ENCODE measurements at places on chromosomes 2 and 18.
A peak's percentile ranks its signal among the peaks of the same experiment; 100 is the strongest.

GRCh38 chr2:178943745-178944144, 106.2 kb downstream of the CCDC141 start:
- DNase-seq = no peak

GRCh38 chr2:2590841-2591541, 259.9 kb upstream of the MYT1L start:
- no peak for DNase-seq

- no peak for DNase-seq
Observed at GRCh38 chr2:237235383-237236095, 149.8 kb downstream of the COPS8 start.

DNA sequence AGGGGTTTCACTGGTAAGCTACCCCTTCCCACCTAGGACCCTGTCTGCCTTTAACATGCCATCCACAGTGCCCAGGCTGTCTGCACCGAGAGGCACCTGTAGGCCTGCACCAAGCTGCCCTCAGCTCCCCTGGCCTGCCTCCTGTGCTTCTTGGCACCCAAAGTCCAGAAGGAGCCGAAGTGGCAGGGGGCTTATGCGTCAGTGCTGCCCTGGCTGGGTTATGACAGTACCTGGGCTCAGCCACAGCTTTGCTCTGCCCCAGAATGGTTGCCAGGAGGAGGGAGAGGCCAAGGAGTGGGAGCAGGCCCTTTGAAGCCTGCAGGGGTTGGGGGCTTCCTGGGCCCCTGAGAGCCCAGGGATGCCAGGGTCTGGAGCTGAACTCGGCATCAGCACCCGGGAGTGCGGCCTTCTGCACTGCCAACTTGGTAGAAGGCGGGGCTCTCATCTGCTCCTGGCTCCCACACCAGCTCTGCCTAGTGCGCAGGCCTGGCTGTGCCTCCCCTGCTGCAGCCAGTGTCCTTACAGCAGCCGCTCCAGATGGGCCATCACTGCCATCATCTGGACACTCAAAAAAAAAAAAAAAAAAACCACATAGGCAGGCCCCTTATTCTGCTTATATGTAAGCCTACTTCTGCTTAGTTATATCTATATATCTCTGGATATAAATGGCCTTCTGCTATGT, 155.4 kb downstream of the THSD7B start:
- no peak for DNase-seq

DNA sequence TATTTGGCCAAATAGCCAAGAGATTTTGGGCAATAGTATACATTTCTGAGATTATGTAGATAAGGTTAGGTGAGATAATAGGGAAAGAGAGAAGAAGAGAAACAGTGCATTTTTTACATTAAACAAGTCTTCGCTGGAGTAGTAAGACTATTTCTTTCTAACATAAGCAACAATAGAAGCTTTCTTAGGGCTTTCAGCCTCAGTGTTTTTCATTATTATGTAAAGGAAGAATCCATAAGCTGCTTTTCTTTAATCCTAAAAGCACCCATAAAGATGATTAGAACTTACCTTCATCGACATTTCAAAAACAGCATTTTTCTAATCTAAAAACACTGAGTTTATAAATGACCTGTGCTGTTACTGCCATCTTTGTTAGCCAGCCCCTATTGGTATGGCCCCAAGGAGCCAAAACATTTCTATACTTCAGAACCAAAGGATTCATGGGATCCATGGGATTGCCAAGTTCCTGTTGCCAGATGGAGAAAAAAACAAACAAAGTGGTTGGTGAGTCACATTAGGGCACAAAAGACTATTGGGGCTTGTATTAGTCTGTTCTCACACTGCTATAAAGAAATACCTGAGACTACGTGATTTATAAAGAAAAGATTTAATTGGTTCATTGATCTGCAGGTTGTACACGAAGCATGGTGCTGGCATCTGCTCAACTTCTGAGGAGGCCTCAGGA, 88.2 kb downstream of the SCG2 start:
- DNase-seq = no peak

GRCh38 chr2:200439981-200440380, 69.9 kb downstream of the KCTD18 start:
- no peak for DNase-seq

DNA sequence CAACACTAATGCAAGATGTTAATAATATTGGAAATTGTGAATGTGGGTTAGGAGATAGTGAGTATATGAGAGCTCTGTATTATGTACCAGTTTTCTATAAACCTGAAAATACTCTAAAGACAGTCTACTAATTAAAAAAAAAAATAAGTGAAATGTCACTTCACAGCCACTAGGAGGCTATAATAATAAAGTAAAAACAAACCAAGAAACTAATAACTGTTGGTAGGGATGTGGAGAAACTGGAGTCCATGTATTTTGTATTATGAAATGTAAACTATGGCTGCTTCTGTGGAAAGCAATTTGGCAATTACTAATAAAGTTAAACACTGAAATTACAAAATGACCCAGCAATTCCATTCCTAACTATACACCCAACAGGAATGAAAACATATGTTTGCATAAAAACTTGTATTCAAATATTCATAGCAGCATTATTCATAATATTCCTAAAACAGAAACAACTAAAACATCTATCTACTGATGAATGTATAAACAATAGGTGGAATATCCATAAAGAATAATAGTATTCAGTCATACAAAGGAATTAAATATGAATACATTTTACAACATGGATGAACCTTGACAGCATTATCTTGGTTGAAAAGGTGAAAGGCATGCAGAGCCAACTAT, 36.2 kb downstream of the CCDC178 start:
- DNase-seq = no peak

- no peak for DNase-seq
Observed at GRCh38 chr2:12412898-12413305, 303.8 kb upstream of the TRIB2 start.

GRCh38 chr2:52292801-52293200, 1260.9 kb upstream of the NRXN1 start:
- DNase-seq = no peak

- no peak for DNase-seq
Observed at GRCh38 chr2:199302851-199303250, 154.9 kb downstream of the SATB2 start.

GRCh38 chr2:238789317-238789806, 58.5 kb upstream of the TWIST2 start:
- no peak for DNase-seq

DNA sequence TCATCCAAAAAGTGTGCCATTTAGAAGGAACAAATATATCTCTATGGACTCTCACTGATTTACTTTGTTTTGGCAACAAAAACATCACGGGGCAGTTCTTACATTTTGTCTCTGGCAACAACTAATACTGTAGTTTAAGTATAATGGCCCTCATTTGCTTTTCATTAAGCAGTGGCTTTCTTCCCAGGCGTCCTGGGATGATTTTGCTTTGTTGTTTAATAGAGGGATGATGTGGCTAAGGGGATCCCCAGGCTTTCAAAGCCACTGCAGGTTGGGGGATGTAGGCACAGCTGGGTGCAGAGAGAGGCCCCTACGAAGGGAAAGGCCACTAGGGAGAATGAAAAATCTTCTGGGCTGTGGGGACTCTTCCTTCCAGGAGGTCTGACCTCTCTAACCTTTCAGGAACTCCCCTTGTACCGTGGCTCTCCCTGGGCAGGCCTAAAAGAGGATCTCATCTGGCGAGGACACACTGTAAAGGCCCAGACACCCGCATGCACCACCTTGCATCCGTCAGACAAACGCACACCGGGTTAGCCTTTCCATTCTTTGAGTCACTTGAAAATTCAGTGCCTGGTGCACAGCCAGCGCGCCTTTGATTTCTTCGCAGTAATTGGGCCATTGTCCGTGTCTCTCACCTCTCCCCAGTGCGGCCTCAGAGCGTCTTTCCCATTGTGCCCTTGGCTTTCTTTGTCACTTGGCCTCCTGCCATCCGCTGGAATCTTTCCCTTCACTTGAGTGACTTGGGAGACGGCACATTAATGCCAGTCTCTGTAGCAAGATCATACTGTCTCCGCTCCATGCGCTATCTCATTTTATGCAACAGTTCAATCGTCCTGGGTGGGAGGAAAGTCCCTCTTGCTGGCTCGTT, 40.3 kb upstream of the AFF3 start:
- no peak for DNase-seq

- peak; percentile 14 for DNase-seq
Observed at GRCh38 chr2:44955593-44956392, 14.3 kb downstream of the SIX3 start.

DNA sequence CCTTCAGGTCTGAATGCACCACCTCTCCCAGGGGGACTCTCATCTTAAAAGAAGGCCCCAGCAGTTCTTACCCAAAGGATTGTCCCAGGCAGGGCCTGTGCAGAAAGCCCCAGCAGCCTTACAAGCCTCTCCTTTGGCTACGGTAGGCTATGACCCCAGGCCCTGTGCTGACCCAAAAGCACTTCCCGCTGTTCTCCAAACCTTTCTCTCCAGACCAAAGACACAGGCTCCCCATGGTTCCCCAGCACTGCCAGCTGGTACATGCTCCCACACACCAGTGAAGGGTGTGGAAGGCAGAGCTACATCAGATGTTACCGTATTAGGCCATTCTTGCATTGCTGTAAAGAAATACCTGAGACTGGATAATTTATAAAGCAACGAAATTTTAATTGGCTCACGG, 35.4 kb downstream of the LBH start:
- DNase-seq = no peak

- no peak for DNase-seq
Observed at GRCh38 chr2:27264253-27264752, 1.5 kb upstream of the SLC30A3 start.

DNA sequence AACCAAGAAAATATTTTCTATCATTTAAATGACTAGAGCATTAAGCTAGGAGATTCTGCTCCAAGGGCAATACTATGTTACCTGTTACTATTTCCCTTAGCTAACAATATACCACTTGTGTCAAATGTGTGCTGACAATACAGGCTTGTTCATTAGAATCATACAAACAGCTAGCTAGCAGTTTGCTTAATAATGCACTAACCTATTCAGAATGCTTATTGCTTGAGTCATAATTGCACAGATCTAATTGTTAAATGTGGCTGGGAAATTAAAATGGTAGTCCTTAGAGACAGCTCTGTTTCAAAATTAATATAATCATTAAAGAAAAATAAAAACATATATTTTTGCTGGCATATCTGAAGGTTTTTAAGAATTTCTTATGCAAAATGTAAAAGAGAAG, 344.2 kb downstream of the ERBB4 start:
- no peak for DNase-seq

DNA sequence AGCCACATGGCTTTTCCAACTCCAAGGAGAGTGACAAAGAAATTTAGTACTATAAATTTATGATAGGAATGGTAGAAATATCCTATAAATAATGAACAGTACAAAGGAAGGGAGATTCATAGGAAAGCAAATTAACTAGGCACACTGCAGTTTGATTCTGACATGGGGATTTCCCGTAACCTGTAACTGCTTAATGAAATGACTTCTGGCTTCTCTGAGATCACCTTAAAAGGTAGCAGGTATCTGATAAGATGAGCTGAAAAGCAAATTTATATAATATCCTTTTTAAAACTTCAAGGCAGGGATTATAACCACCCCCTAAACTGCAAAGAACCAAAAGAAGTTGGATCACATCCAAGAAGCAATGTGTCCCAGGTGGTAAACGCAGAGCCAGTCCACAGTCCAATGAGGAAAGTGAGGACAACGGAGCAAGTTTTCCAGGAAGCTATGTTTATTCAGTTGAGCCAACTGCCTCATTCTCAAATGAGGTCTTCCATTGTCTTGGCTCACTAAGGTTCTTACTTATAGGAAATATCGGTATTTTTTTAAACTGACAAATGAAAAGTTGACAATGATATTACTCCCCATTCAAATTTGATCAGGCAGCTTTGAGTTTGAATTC, 43.0 kb downstream of the WIPF1 start:
- no peak for DNase-seq

GRCh38 chr18:59853380-59853779, 46.4 kb upstream of the PMAIP1 start:
- no peak for DNase-seq

- no peak for DNase-seq
Observed at GRCh38 chr2:96907115-96908041, 37.5 kb upstream of the SEMA4C start.

- DNase-seq = no peak
Observed at GRCh38 chr2:101587251-101587650, 110.3 kb upstream of the MAP4K4 start.

DNA sequence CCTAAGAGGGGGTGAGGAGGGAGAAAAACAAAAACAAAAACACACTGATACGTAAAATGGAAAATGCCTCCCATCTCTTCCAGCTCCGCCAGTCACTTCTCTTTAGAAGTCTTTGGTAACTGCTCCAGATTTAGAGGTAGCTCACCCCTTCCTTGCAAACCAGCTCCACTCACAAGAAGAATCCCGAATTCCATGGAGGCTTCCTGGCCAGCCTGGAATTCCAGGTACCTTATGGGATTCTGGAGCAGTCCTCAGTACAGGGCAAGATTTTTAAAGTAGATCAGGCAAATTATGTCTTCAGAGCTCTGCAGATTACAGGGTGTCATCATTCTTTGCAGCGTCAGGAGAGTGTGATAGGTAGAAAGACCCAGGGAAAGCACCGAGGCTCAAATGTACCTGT, 4.8 kb downstream of the STON1 start:
- DNase-seq = no peak

GRCh38 chr18:48923746-48924629, 26.8 kb downstream of the SMAD7 start:
- no peak for DNase-seq

- no peak for DNase-seq
Observed at GRCh38 chr2:31109633-31110192, 28.5 kb downstream of the GALNT14 start.

DNA sequence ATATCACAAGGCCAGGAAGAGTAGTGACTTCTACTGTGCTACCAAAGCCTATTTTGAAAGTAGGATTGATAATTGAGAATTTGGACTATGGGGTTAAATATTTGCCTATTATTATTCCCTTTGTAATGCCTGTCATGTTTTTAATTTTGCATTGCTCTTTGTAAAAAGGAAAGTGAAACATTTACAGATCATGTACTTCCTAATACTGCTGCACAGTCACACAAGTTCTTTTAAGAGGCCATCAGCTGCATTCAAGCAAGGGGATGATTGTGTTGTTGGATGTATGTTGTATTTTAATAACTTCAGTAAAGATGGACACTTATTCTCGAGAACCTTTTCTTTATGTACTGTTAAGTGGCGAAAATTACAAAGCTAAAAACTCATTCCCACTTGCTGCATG, 70.1 kb downstream of the PLEKHA3 start:
- DNase-seq = no peak

GRCh38 chr2:109208071-109208950, 79.3 kb downstream of the SH3RF3 start:
- DNase-seq = no peak

DNA sequence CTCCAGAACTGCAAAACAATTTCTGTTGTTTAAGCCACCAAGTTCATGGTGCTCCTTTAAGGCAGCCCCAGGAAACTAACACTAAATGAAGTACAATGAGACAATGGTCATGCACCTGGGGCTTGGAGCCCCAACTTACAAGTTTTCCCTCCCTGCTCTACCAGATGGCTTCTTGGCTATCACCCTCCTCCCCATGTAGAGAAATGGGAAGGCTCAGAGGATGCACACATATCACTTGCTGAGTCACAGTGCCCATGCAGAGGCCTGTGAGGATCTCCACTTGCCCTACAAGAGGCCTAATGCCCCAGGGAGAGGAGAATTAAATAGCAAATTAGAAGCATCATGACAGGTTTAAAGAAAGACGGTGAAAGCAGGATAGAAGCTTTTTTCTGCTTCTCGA, 270.9 kb downstream of the TTC32 start:
- no peak for DNase-seq
